Stimulated activated CD4-positive, alpha-beta T cell treated with anti-CD3 and anti-CD28 coated beads, Interleukin-4, amount 100 ng/mL, for 24 hours (primary cell): ENCODE measurements at places on chromosomes 13 and 19.

- no peak for DNase-seq
These were observed 6.0 kb downstream of the COX6B2 start for GRCh38 chr19:55348317-55349034.

DNA sequence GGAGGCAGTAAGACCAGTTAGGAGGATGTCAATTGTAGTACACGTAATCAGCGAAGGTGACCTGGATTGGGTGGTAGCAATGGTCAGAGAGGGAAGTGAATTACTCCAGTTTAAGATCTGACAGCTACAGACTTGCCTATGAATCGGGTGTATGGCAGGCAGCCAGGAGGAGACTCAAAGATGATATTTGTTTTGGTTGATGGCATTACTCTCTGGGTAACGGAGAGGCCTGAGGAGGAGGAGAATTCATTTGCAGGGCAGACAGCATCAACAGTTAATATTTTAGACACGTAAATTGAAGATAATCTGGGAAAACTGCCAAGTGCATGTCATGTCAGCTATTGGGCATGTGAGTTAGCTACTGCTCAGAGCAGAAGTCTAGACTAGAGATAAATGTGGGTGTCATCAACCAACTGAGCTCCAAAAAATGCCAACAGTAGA is 109.2 kb downstream of the SGCG start:
- no peak for DNase-seq

DNA sequence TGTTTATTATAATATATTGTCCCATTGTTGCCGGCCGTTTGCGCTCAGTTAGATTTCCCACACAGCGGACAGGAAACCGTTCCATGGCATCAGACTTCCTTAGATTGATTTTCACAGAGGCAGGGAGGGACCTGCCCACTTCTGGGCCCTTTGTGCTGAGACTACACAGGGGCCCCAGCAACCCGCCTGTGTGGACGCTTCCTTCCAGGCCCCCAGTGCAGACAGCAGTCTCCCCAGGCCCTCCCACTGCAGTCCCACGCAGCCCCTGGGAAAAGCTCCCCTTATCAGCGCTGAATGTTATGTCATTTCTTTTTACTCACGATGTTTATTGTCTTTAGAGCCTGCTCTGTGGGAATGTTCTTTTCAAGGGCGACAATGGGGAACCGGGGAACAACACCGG is 351.7 kb upstream of the ARGLU1 start:
- no peak for DNase-seq

DNA sequence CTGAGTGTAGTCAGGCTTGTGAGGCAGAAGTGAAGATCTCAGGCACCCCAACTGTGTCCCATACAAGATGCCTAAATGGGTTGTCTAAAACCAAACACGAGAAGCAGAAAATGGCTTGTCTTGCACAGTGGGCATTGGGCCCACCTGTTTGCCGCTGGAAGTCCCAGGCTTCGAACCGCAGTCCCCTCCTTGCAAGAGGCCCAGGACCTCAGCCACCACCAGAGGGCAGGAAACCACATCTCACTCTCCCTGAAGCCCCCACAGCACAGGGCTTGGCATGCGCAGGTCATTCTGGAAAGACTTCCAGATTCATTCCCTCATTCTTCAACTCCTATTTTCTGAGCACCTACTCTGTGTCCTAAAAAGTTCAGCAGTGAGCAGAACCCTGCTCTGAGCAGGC is 973.7 kb downstream of the UQCRFS1 start:
- DNase-seq: no peak
